Activated naive CD4-positive, alpha-beta T cell treated with anti-CD3 and anti-CD28 coated beads, Interleukin-2, amount 10 ng/mL, durations not matched to agents 5 hours and 36 hours (primary cell): ENCODE measurements at places on chromosomes 11 and 22. TPM values are rescaled to one million over a fixed set of nuclear protein-coding genes. Genes with fewer than 3 reads are reported as not detected.

ACR gene
- total RNA-seq = not detected

KCNE3 gene
- not detected for total RNA-seq

CSNK2A3 gene
- 1.8 TPM for total RNA-seq

SPECC1L gene
- total RNA-seq = 41.6 TPM
